ENCODE measurements at places on chromosomes 2 and 18. TPM values are rescaled to one million over a fixed set of nuclear protein-coding genes. Genes with fewer than 3 reads are reported as not detected.

Gene RGPD3
- 0.07 TPM for total RNA-seq

DNA sequence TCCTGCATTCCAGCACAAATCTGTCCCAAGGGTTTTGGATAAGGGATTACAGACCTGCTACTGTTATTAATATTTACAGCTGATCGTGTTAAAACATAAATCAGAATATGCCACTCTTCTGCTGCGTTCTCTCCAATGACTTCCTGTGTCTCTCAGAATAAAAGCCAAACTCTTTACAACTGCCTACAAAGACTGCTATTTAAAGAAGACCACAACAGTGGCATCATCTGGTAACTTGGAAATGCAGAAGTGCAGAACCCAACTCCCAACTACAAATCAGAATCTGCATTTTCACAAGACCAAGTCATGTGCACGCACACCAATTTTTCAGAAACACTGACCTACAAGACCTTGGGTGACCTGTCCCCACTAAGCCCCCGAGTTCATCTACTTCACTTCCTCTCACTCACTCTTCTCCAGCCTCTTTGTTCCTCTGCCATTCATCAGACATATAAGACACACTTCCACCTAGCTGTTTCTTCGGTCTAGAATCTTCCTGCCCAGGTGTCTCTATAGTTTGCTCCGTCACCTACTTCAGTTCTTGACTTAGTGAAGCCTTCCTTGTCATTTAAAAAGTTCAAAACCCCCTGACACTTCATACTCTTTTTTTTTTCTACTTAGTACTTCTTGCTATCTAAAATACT lies 36.0 kb downstream of the CHN1 start:
- DNase-seq, result no peak
- H3K27ac ChIP-seq, result no peak overlapping the region
- H3K4me3 ChIP-seq, result no peak overlapping the region
- peaks cover 47% of the 10 kb centered on the region for H3K4me1 ChIP-seq

DNA sequence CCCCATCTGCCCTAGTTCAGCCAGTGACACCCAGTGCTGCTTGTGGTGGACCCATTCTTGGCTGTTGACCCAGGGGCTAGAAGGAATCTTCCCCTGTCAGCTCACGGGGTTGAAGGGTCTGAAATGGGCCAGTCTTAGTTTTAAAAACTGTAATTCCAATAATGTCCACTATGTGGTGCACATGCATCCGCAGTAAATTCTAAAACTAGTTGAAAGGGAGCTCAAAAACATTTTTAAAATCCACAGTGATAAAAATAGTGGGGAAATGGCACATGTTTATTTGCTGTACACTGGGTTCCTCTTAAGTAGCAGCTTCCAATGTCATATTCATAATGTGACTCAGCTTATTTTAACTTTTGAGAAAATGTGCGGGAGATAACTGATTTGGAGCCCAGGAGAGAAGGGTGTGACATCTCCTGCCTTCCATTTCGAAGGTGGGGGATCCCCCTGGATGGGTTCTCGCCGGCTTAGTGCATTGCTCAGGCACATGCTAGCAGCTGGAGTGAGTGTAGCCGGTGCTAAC lies 32.8 kb downstream of the GRHL1 start:
- H3K4me3 ChIP-seq, result no peak overlapping the region
- no peaks in the 10 kb centered on the region for H3K36me3 ChIP-seq
- H3K27me3 ChIP-seq, result no peaks in the 10 kb centered on the region
- peak; percentile 53 for DNase-seq
- H3K27ac ChIP-seq, result no peak overlapping the region
- no peaks in the 10 kb centered on the region for H3K4me1 ChIP-seq

DNA sequence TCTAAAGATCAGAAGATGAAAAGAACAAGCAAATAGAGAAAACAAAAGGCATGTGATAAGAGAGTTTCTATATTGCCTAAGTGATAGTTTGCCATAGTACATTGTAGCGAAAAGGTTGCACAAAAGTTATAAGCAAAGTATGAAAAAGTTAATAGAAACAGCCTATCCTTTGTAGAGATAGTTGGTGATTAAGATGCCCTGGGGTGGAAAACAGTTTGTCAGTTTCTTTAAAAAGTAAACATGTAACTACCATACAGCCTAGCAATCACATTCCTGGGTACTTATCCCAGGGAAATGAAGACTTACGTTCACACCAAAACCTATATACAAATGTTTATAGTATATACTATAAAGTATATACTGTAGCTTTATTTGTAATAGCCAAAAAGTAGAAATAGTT lies 16.9 kb upstream of the DAPL1 start:
- no peak for DNase-seq
- no peaks in the 10 kb centered on the region for H3K4me1 ChIP-seq
- H3K27ac ChIP-seq, result no peak overlapping the region
- no peak overlapping the region for H3K4me3 ChIP-seq
- H3K27me3 ChIP-seq, result no peaks in the 10 kb centered on the region

- H3K36me3 ChIP-seq, result no peaks in the 10 kb centered on the region
- H3K27ac ChIP-seq, result no peak overlapping the region
- H3K4me3 ChIP-seq, result no peak overlapping the region
- no peaks in the 10 kb centered on the region for H3K27me3 ChIP-seq
These were observed 69.6 kb downstream of the ACVR1 start for GRCh38 chr2:157806426-157807077.

DNA sequence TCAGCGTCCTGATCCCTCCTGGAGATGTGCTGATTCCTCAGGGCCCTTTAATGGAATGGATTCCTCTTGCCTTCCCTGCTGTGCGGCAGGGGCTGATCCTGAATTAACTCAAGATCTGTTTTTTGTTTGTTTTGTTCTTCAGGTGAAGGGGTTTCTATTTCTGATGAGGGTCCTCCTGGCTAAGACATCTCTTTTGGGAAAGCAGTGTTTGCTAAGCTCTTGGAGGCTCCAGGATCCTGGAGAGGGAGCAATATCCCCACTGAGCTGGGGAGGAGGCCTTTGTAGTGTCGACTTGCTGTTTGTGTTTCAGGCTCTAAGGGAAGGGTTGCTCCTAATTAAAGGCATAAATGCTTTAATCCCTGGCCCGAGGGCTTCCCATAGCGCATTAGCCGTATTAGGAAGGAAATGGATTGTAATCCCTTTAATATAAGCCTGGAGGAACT lies 65.3 kb upstream of the FOXI3 start:
- peak; percentile 91 for DNase-seq
- H3K27me3 ChIP-seq, result peaks cover 83% of the 10 kb centered on the region
- peaks cover 18% of the 10 kb centered on the region for H3K4me1 ChIP-seq
- no peak overlapping the region for H3K27ac ChIP-seq
- H3K36me3 ChIP-seq, result no peaks in the 10 kb centered on the region

Gene POU3F3
- total RNA-seq, result not detected

DNA sequence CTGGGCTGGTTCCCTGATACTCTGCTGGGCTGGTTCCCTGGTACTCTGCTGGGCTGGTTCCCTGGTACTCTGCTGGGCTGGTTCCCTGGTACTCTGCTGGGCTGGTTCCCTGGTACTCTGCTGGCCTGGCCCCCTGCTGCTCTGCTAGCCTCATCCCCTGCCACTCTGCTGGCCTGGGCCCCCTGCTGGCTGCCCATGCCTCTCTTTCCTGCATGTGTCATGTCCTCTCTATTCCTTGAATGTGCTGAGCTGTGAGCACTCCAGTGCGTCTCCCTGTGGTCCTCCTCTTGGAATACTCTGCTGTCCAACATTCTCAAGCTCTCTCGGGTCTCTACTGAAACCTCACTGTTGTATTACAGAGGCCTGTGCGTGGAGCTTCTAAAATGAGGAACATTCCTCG lies 216.3 kb downstream of the RNF144A start:
- no peak for DNase-seq
- H3K27ac ChIP-seq, result no peak overlapping the region
- no peaks in the 10 kb centered on the region for H3K36me3 ChIP-seq

Gene ZBTB7C
- total RNA-seq, result 0.15 TPM

DNA sequence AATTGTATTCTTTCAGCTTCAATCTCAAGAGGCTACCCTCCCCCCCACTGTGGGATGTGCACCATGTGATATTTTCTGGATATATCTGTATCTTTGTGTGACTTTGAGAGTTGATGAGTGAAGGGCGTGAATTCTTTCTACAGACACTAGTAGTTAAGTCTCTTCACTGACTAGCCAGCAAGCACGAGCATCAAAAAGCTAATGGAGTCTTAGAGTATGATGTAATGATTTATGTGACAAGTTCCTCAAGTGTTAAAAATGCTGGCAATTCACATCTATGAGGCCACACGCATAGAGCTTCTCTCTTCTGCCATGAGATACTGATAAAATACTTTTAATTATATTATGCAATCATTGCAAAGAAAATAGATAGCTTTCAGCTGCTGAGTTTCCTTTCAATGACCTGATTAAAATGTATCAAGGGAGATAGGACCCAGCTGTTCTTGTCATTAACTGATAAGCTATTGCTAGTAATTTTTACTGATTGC lies 304.8 kb downstream of the TRIB2 start:
- H3K4me3 ChIP-seq, result no peak overlapping the region
- peaks cover 6% of the 10 kb centered on the region for H3K4me1 ChIP-seq
- no peaks in the 10 kb centered on the region for H3K36me3 ChIP-seq
- no peaks in the 10 kb centered on the region for H3K27me3 ChIP-seq
- no peak overlapping the region for H3K27ac ChIP-seq

Gene SLC19A3
- 0.96 TPM for total RNA-seq

DNA sequence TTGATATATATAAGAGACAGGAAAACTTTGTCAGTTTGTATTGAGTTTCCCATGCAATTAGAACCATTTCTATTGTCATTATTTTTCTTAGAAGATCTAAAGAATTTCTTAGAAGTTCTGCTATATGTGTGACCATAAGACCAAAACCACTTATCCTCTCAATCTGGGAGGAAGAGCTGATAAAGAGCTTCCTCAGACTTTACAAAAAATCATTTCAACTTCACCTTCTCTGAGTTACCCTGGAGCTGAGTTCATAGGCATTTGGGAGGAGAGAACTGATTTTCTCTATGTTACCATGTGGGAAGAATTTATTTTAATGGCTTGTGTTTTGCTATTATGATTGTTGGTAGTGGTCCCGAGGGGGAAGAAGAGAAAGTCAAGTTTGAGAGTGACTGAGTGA lies 329.3 kb downstream of the GPD2 start:
- H3K36me3 ChIP-seq, result no peaks in the 10 kb centered on the region
- H3K4me1 ChIP-seq, result no peaks in the 10 kb centered on the region
- H3K4me3 ChIP-seq, result no peak overlapping the region
- DNase-seq, result no peak

Gene PDE1A
- 0.06 TPM for total RNA-seq

- peaks cover 26% of the 10 kb centered on the region for H3K27me3 ChIP-seq
- no peaks in the 10 kb centered on the region for H3K36me3 ChIP-seq
- H3K27ac ChIP-seq, result no peak overlapping the region
- no peak for DNase-seq
These were observed 6.9 kb downstream of the RAB31 start for GRCh38 chr18:9715088-9715343.

- no peaks in the 10 kb centered on the region for H3K27me3 ChIP-seq
- no peak for DNase-seq
- H3K36me3 ChIP-seq, result no peaks in the 10 kb centered on the region
- H3K4me1 ChIP-seq, result peaks cover 6% of the 10 kb centered on the region
- no peak overlapping the region for H3K27ac ChIP-seq
These were observed 244.1 kb downstream of the HDAC4 start for GRCh38 chr2:239156516-239157265.

DNA sequence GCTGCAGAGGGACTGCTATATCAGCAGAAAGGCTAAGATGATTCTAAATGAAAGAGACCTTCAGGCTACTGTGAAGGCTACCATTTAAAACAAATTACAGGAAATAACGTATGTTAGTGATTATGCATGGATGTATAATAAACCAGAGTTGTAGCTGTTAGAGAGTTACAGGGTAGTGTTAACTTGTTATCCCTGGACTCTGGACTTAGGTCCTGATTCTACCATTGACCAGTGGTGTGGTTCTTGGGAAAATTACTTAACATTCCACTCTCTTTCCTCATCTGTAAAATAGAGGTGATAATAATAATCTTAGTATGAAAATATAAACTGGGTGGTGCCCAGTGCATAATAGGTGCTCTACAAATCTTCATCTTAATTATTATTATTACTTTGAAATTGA lies 22.2 kb downstream of the LAMA3 start:
- H3K27me3 ChIP-seq, result no peaks in the 10 kb centered on the region
- H3K36me3 ChIP-seq, result no peaks in the 10 kb centered on the region
- no peak for DNase-seq
- no peaks in the 10 kb centered on the region for H3K4me1 ChIP-seq
- no peak overlapping the region for H3K4me3 ChIP-seq
- no peak overlapping the region for H3K27ac ChIP-seq

DNA sequence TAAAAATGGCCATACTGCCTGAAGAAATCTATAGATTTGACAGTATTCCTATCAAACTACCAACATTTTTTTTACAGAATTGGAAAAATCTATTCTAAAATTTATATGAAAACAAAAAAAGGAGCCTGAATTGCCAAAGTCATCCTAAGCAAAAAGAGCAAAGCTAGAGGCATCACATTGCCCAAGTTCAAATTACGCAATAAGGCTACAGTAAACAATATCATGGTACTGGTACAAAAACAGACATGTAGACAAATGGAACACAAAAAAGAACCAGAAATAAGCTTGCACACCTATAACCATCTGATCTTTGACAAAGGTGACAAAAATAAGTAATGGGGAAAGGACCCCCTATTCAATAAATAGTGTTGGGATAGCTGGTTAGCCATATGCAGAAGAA lies 50.2 kb upstream of the THSD7B start:
- no peak overlapping the region for H3K4me3 ChIP-seq
- no peak for DNase-seq
- H3K36me3 ChIP-seq, result no peaks in the 10 kb centered on the region
- H3K4me1 ChIP-seq, result no peaks in the 10 kb centered on the region
- H3K27ac ChIP-seq, result no peak overlapping the region
- no peaks in the 10 kb centered on the region for H3K27me3 ChIP-seq

DNA sequence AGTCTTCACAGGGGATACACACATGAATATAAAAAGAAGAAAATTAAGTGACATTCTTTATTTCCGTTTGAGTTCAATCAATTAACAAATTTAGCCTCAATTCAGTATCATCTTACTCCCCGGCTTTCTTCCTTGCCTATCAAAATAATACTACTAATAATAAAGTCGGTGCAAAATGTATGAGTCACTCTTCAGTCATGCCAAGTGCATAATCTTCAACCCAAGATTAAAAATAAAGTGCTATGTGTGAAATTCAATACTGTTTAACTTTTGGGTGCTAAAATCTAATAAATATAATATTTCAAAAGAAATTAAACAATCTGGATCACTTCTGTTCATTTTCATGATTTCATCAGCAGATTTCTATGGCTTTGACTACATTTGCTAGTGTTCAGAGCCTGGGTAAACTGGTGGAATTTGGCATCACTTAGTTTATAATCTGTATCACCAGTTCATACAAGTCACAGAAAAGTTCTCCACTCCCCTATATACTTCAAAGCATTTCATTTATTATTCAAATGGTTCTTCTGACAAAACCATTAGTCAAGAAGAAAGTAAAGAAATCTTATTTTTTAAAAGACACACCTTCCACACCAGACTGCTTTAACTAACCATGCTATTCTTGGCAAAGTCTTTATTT lies 183.6 kb downstream of the THADA start:
- no peak overlapping the region for H3K4me3 ChIP-seq
- peaks cover 2% of the 10 kb centered on the region for H3K4me1 ChIP-seq
- no peak overlapping the region for H3K27ac ChIP-seq
- no peak for DNase-seq

GRCh38 chr2:177225965-177226360 lies 13.4 kb downstream of the HNRNPA3 start:
- no peak overlapping the region for H3K4me3 ChIP-seq
- peaks cover 10% of the 10 kb centered on the region for H3K36me3 ChIP-seq
- no peak for DNase-seq
